ENCODE measurements at places on chromosomes 1 and 21. TPM values are rescaled to one million over a fixed set of nuclear protein-coding genes. Genes with fewer than 3 reads are reported as not detected.

The VCAM1 gene
- 113 TPM for total RNA-seq

The KIRREL1 gene
- 211 TPM for total RNA-seq

The OR2T2 gene
- total RNA-seq = not detected

The BMP8B gene
- total RNA-seq = 0.14 TPM

The LEFTY2 gene
- total RNA-seq = not detected

The NEGR1 gene
- total RNA-seq = 15.3 TPM

The DPH5 gene
- 31.5 TPM for total RNA-seq

The GNAT2 gene
- not detected for total RNA-seq

The TMEM125 gene
- total RNA-seq = not detected

The EBNA1BP2 gene
- total RNA-seq = 118 TPM

All from placental pericyte (primary cell).